ENCODE measurements at places on chromosomes 3 and 15.

DNA sequence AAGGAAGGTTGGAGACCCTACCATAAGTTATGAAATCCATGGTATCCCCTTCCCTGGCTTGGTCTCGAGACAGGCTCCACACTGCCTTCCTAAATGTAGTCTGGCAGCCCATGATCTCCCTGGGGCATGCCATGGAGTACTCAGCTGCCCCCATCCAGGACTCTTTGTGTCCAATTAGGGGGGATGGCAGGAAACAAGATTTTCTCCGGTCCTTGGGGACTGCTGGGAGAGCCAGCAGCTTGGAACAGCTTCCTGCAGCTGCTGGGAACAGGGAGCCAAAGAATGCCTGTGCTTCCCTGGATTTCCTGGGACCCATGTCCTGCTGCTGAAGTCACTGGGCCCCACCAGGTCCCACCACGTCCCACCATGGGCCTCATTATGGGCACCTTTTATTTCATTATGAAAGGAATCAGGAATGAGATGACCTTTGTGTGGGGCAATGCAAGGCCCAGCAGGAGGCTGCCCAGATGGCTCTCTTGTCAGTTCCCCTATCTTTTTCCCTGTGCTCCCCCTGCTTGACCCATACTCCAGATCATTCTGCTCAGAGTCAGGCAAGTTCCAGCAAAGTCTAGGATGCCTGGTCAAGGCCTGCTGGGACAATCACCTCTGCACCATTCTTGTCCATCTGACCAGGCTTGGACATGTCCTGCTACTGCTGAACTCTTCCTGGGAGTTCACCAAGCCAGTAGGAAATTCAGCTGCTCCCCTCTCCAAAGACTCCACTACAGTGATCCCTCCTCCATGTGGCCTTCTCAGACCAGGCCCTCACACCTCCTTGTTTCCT, 15.0 kb upstream of the DAG1 start:
- DNase-seq, result no peak

GRCh38 chr15:78282324-78282723, 17.1 kb downstream of the SKIC8 start:
- no peak for DNase-seq

DNA sequence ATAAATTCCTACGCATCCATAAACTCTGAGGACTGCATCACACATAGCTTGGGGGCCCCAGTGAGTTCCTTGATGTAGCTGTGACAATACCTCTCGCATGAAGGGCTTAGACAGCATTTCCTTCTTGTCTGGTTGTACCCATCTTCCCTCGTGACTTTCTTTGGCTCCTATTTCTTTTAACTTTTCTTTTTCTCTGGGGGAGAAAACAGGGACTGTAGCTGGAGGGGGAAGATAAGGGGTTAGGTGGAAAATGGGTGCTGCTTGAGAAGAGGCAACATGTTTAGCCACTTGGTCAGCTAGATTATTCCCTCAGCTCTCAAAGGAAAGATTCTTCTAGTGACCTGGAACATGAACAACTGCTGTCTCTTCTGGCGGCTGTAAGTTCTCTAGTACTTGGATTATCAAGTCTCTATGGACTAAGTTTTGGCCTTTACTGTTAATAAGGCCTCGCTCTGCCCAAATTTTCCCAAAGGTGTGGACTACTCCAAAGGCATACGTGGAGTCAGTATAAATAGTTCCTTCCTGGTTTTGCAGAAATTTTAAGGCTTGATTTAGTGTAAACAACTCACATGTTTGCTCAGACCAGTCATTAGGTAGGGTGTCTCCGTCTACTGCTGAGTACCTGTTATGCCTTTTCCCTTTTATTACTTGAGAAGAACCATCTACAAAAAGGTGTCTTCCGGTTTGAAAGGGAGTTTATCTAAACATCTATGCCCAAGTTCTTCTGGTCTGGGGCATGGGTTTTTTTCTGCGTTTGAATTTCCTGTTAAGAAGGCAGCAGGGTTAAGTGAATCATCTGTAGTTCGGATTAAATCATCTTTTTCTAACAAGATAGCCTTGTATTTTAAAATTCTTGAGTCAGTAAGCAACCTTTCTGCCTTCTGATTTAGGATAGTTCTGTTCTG, 21.0 kb upstream of the ATG7 start:
- DNase-seq, result no peak

DNA sequence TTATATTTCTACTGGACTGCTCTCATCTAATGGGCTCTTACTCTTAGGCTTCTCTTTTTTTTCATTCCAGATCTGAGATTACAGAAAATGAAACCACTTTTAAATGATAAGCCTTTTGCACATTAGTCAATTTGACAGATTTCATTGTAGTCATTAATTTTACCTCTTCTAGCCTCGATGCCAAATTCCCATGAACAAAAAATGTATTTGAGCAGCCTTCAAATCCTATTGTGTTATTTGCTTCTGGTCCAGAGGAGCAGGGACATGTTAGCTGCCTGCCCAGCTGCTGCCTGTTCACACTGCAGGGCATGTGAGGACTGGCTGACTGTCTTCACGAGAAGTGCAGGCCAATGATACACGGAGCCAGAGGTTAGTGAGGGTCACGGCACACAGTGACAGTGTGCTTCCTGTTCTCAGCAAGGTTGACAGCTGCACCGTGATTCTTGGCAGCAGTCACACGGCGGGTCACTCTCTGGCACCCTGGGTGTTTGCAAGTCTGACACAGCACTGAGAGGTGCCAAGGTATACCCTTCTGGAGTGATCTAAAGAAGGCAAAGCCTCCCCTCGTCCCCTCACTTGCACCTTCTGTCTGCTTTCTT, 40.8 kb downstream of the KAT2B start:
- DNase-seq, result no peak

DNA sequence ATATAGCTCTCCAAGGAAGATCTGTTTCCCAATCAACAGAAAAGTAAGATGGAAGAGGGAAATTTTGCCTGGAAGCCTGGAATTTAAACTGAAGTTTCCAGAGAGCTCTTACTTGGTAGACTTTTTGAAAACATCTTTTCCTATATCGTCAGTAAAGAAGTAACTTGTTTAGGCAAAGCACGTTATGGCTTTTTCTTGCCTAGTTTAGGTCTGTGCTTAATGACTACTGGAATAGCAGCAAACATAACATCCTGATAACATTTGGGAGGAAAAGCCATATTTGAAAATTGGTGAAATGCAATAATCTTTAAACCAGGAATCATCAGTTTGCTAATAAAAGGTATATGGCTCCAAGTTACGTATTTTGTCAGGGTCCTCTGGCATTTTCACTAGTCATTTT, 160.4 kb upstream of the CGNL1 start:
- DNase-seq, result no peak

DNA sequence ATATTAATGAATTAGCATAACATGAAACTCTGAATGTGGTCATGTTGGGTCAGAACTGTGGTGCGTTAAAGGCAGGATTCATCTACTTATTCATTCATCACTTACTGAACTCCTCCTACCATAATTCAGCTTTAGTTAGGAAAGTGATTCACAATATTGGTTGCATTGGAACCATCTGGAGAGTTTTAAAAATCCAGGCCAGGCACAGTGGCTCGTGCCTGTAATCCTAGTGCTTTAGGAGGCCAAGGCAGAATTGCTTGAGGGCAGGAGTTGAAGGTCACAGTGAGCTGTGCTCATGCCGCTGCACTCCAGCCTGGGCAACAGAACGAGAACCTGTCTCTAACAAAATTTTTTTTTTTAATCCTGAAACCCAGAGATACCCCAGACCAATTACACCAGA, 44.2 kb upstream of the ATG7 start:
- DNase-seq, result no peak

DNA sequence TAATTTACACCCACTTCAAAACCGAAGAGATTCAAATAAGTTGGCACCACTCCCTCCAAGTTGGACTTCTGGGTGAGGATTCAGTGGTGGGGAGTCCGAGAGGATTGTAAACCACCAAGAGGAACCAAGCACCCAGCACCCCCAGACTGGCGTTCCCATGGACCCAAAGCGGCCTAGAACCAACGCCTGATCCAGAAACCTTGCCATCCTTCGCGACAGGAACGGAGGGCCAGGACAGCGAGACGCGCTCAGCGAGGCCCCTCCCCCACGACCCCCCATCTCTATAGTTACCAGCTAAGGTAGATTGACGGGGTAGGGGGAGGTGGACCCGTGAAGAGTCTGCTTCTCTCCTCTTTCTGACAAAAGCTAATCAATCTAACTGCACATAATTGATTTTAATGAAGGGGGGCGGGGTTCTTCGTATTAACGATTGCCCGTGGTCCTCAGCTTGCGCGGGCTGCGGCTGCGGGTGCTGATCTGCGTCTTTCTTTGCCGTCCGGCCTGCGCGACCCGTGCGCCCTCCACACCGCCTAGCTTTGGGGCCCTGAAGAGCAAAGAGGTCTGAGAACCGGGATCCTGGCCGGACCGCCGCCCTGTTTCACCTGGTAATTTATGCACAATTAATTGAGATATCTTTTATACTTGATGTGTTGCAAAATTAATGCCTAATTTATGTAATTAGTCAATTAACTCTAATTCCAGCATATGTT, 10.9 kb upstream of the FOXB1 start:
- DNase-seq, result no peak

GRCh38 chr15:83155942-83156341, 48.5 kb downstream of the TM6SF1 start:
- no peak for DNase-seq

- no peak for DNase-seq
Measured at GRCh38 chr15:37618353-37618752, 316.1 kb upstream of the TMCO5A start.

- DNase-seq, result no peak
Measured at GRCh38 chr15:82750831-82751180, 41.1 kb upstream of the AP3B2 start.

All from SK-N-MC (cell line).